ENCODE measurements at places on chromosomes 5 and 9.

- no peak for DNase-seq
Measured at GRCh38 chr9:128006332-128006996, 25.7 kb upstream of the EEIG1 start.

- no peak for DNase-seq
Measured at GRCh38 chr5:163757344-163757743, 251.9 kb downstream of the MAT2B start.

DNA sequence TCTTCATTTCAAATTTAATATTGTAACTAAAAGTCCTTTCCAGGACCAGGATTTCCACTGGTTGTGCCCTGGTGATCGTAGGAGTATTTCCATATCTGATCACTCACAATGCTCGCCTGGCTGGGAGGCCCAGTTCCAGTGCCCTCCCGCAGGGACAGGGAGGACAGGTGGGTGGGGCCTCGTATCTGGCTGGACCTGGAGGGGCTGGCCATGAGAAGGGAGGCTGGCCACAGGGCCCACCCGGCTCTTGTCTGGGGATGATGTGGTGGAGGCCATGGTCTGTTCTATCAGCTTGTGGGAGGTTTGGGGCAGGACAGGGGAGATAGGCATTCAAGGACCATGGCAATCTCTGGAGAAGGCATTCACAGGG is 286.4 kb downstream of the GADD45G start:
- DNase-seq = no peak

DNA sequence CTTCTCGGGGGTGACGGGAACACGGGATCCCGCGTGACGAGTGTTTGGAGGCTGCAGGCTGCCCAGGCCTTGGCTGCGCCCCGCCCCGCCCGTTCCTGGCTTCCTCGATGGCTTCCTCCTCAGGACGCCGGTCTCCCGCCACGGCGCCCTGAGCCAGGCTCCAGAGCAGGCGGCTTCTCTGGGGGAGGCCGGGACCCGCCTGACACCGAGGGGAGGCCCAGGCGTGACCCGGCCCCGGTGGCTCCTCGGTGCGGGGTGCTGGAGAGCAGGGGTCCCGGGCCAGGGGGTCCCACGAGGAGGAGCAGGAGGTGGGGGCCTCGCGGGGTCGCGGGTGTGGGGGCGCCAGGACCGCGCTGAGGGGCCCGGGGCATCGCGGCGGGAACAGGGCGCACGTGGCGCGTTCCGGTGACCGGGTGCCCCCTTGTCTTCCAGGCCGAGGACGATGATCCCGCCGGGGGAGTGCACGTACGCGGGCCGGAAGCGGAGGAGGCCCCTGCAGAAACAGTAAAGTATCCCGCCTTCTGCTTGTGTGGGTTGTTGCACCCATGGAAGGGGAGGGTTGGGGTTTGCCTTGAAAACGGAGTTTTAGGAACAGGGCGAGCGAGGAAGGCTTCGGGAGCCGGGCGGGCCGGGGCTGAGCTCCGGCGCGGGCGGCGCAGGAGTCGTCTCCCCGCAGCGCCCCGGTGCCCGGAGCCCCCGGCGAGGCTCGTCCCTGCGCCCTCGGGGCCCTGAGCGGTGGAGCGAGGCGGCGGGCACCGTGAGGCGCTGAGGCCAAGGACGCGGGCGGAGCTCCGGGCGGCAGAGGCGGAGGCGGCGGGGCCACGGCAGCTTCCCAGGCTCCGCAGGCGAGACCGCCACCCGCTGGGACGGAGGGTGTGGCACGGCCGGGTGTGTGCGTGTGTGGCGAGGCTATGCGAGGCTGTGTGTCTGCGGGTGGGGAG is 22.2 kb downstream of the AHRR start:
- DNase-seq = no peak

DNA sequence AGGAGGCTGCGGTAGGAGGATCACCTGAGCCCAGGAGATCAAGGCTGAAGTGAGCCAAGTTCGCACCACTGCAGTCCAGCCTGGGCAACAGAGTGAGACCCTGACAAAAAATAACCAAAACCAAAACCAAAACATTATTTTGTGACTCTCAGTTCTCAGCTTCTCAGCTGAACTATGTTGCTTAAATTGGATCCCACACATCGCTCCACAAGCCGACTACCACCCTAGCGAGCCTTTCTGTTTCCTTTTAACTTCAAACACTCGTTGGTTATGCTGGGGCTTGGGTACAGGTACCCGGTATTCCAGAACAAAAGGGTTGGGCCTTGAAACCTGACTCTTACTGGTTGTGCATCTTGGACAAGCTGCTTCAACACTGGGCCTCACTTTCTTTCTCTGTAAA is 3.8 kb upstream of the PTGS1 start:
- no peak for DNase-seq

DNA sequence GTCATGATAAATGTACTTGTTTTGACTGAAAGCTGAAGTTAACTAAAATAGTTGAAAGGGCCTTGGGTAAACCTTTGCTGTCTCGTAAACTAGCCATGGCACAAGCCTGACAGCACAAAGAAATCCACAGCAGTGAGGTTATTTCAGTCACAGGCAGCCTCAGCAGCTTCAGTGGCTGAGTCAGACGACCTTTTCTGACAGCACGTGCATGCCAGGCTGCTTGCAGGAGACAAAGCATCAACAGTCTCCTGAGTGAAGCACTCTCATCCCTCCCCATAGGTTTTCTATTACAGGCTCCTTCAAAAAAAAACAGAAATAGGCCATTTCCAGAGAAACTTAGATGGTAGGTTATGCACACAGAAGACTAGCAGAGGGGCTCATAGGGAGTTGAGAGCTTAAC is 34.6 kb downstream of the OXCT1 start:
- no peak for DNase-seq

- DNase-seq = no peak
Measured at GRCh38 chr5:1497795-1498622, 25.8 kb downstream of the LPCAT1 start.

Measured in NCI-H1417 treated with DMSO at 0.1 percent for 48 hours (cell line).